T-helper 9 cell (primary cell): ENCODE measurements at places on chromosomes 12 and 14.

- no peak for DNase-seq
These were observed 64.5 kb downstream of the TESC start for GRCh38 chr12:117034701-117035151.

DNA sequence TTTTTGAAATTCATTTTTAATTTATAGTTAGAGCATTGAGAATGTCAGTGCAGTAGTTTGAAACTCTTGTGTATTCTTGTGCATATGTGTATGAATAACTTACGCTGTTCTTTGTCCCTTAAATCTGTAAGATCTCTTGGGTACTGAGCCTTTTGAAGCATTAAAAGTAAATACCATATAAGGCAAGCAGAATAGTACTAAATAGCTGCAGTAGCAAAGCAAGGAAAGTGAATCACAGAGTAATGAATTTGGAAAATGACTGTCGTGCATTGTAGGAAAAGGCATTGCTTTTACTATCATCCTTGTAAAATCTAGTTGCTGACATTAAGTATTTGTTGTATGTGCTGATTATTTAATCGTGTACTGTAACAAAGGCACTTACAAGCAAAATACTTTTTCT lies 12.1 kb downstream of the CNOT2 start:
- no peak for DNase-seq

DNA sequence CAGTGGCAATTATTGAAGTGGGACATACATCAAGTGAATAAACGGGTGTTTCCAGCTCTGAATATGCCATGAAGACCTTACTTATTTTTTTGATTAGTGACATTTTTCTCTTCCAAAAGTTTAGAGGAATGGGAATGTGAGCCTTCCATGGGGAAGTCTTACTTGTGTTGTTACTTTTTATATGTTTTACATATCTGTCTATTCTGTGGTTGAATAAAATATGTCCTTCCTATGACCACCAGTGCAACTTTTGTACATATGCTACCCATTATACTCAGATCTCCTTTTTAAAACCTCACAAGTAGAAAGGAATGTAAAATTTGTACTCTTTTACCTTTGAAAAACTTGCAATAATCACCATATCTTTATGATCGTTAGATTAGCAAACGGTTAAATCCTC lies 132.7 kb downstream of the MSRB3 start:
- no peak for DNase-seq

- no peak for DNase-seq
These were observed 1.0 kb downstream of the GMFB start for GRCh38 chr14:54487771-54488170.

GRCh38 chr14:28373721-28374120 lies 392.9 kb upstream of the FOXG1 start:
- no peak for DNase-seq

- DNase-seq = no peak
These were observed 189.2 kb upstream of the RASSF8 start for GRCh38 chr12:25769082-25769945.
